ENCODE measurements at places on chromosomes 1 and 21. TPM values are rescaled to one million over a fixed set of nuclear protein-coding genes. Genes with fewer than 3 reads are reported as not detected.

ST6GALNAC5 gene
- total RNA-seq = 0.09 TPM

ERG gene
- total RNA-seq = 9.9 TPM

PCSK9 gene
- 2.5 TPM for total RNA-seq

C1orf185 gene
- not detected for total RNA-seq

NPHS2 gene
- total RNA-seq = not detected

KMO gene
- total RNA-seq = not detected

TMEM61 gene
- total RNA-seq = 0.18 TPM

Data from fibroblast of the aortic adventitia (primary cell).